Putamen (tissue), 1 donor: ENCODE measurements at places on chromosomes 7 and 10.

DNA sequence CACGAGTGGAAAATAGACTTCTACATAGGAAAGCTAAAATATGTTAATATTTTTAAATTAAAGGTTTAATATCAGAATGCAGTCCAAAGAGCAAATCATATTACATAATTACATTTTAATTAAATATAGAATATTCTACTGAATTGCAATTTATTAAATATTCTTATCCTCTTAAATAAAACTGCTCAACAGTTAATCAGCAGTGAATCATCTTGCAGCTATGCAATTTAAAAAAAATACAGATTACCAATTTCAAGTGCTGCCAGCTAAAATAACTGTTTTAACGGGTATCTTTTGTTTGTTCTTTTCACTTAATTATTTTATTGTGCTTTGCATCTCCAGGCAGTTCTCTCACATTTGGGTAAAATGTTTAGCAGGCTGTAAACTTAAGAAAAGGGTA is 82.2 kb downstream of the ZNRF2 start:
- no peak for DNase-seq

DNA sequence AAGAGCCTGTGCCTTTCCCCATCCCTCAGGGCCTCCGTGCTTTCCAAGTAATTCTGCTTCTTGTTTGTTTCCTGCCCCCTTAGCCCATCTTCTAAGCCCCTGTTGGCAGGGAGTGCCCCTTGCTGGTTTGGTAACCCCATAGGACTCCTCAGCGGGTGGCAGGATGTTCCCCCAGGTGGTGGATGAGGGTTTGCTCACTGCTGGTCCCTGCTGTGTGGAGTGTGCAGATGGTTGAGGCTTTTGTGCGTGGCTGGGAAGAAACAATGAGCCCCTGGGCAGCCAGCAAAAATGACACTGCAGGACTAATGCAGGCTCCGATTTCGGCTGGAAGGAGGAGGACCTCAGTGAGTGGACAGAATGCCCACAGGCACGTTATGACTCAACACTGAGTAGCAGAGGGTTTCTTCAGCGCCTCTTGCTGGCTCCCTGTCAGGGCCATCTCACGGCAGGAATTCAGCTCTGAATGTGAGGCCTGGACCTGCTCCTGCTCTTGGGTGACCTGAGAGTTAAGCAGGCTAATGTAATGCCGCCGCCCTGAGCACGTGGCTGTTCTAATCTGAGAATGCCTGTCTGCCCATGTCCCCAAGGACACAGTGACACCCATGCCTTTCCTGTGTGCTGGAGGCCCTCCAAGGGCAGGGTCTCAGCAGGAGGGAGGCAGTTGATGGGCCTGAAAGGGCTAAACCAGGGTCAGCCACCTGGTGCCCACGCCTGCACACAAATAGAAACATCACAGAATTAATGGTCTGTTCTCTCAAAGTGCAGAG is 16.6 kb downstream of the BAG3 start:
- no peak for DNase-seq

GRCh38 chr10:97659589-97659988 is 19.1 kb downstream of the PI4K2A start:
- no peak for DNase-seq

DNA sequence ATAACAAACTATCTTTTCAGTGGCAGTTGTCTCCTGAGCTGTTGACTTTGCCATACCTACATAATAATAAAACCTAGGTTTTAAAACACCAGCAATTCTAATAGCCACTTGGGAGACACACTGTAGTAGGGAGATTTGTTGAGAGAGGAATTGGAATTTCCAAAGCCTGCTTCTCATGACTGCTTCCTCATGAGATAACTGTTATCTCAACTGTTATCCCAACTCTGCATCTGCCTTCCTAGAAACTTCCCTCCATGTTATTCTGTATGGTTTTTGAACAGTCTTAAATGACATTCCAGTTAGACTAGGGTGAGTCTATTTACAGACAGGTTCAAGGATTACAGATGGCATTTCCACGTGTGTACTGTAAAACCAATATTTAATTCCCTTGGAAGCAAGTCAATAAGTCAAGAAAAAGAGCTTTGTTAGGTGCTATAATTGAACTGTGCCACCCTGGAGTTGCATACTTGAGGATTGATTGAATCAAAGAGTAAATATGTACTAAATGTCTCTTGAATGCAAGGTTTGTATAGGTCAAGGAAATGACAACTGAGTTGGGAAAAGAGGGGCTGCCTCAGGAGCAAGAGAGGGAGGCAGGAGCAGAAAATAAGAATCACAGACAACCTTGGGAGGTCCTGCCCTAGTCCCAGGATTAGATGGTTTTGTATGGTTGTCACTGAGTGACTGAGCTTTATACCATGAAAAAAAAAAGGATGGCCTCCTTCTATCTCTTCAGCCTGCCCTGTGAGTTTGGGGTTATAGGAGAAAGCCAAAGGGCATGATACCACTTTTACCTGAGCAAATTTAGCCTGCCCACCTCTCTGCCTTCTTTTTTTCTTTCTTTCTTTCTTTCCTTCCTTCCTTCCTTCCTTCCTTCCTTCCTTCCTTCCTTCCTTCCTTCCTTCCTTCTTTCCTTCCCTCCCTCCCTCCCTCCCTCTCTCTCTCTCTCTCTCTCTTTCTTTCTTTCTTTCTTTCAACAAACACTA is 9.9 kb upstream of the TM9SF3 start:
- no peak for DNase-seq

DNA sequence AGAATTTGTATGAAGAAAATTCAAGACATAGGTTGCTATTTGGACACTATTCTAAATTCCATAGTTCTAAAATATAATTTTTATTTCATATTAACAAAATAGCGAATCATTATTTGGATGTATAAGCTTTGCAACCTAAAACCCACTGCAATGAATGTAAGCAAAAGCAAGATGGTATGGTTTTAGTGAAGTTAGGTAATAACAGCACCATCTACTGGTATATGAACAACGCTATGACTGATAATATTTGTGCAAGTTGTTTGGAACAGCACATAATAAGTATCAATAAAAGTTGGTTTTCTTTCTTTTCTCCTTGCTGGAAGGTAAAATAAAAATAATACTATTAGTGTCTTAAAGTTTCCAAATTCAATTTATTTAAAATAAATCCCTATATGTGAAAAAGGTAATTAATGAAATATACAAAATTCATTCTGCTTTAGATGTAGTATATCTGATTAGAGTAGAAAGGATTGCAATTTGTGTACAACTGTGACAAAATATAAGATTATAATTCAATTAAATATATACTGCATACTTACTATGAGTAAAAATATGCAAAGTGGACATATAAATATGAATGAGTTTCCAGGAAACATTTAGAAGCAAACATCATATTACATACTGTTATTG is 79.0 kb upstream of the LSM8 start:
- peak; percentile 32 for DNase-seq

- no peak for DNase-seq
Observed at GRCh38 chr10:45646384-45647050, 26.1 kb downstream of the ZFAND4 start.
